ENCODE measurements at places on chromosomes 6 and 20. TPM values are rescaled to one million over a fixed set of nuclear protein-coding genes. Genes with fewer than 3 reads are reported as not detected.

- no peak for DNase-seq
Measured at GRCh38 chr6:123904228-123904627, 100.6 kb downstream of the NKAIN2 start.

DNA sequence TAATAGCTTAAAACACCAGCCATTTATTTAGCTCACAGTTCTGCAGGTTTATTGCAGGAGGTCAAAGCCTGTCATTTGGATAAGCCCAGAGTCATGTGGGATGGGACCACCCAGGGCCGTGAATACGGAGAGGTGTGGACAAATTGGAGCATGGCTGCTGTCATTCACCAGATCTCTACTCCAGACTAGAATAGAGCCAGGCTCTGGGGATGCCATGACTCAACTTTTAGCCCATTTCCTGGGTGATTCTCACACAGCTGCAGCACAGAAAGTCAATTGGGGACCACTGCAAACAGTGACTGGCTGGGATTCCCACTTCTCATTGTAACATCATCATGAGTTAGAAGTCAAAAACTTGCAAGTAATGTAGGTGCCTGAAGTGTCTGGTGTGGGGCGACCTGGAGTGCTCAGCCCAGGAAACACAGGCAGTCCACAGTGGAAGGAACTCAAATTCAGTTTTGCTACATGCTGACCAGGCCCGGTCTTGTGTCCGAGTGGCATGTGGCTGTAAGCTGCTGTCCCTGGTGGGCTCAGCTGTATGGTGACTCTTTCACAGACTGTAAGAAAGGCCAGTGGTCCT lies 174.3 kb downstream of the SCP2D1 start:
- DNase-seq = no peak

- DNase-seq = no peak
Measured at GRCh38 chr6:159726255-159726917, 920 bp upstream of the WTAP start.

- no peak for DNase-seq
Measured at GRCh38 chr6:1496836-1497760, 107.7 kb downstream of the FOXF2 start.

- DNase-seq = no peak
Measured at GRCh38 chr20:16407251-16408067, 165.8 kb downstream of the KIF16B start.

DNA sequence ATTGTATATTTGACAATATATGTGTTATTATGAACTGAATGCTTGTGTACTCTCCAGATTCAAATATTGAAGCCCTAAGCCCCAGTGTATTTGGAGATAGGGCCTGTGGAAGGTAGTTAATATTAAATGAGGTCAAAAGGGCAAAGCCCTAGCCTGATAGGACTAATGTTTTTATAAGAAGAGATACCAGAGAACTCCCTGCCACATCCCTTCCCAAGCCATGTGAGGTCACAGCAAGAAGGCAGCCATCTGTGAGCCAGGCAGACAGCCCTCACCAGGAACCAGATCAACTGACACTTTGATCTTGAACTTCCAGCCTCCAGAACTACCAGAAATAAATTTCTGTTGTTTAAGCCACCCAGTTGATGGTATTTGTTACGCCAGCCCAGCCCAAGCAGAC lies 36.4 kb upstream of the FBXL4 start:
- DNase-seq = no peak

DNA sequence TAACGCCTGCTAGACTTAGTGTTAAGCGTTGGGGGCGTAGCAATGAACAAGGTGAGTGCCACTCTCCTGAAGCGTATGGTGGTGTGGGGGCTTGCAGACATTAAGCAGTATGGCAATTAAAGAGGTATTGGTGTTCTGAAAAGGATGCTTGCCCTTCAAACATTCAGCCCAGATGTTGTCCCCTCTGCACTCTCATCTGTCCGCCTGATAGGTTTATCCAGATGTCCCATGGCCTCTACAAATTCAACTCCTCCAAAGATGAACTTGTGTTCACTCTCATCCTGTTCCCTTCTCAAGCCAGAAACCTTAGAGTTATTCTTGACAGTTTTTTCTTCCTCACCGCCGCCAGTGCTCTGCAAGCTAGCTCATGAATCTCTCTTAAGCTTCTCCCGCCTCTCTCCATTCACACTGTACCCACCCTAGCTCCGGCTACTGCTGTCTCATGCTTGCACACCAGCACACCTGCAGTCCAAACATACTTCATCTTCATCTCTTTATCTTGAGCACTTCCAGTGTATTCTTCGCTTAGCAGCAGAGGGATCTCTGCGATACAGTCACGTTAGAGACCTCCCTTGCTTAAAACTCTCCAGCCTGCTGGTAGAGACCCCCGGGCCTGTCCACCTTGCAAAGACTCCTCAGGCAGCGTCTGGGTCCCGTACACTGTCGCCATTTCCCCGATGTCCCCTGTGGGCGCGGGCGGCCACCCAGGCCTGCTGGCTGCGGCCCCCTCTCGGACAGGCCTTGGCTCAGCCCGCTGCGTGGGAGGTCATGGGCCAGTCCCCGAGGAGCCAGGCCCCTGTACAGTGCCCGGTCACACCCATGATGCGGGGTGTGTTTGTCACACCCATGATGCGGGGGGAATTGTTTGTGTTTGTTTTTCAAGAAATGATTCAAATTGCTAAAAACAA lies 962 bp downstream of the DDX27 start:
- no peak for DNase-seq

- no peak for DNase-seq
Measured at GRCh38 chr6:43097098-43097489, 21.0 kb downstream of the PTK7 start.

GRCh38 chr20:52481443-52481842 lies 289.9 kb upstream of the ZFP64 start:
- no peak for DNase-seq

- no peak for DNase-seq
Measured at GRCh38 chr6:2921520-2922115, 18.5 kb upstream of the SERPINB9 start.

DNA sequence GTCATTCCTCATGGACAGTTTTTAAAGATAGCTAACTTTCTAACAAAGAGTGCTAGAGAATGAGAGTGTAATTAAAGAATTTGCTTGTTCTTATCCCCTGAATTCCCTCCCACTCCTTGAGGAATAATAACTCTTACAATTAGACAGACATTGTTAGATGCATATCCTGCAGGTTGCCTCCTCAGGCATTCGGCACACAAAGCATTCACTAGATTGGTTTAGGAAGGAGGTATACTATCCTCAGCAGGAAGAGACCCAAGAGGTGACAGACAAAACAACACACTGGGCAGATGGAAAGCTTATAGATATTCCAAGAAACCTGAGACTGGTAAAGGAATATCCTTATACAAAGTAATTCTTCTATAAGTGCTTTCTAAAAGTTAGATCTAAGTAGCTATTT lies 109.1 kb upstream of the FAM184A start:
- no peak for DNase-seq

GRCh38 chr6:157194643-157195042 lies 128.7 kb downstream of the TMEM242 start:
- DNase-seq = no peak

GRCh38 chr6:9025228-9025627 lies 589.9 kb upstream of the SLC35B3 start:
- no peak for DNase-seq

DNA sequence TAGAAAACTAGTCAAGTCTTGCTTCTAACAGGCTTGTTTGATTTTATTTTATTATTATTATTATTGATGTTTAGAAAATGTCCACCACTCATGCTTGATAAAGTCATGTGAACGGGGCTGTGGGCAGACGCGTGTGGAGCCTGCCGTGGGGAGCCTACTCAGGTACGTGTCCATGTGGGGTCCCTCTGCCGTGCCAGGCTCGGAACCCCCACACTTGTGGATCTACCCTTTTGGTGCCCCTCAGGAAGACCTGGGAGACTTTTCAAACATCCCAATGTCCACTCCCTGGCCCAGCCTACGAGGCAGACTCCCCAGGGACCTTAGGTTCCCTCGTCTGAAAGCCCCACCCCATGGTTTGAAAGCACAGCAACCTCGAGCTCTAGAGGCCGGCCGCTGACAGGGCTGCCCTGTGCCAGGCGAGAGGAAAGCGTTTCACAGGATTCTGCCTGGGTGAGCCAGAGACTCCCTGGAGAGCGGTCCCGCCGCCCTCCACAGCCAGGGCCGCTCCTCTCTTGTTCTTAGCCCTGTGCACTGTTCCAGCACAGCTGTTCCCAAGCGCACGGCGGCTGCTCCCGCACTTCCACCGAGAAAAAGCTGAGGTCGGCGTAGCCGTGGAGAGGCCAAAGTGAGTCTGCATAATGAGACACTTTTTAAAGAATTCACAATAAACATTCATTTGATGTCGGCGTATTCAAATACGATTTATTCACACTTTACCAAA lies 249.7 kb downstream of the TTLL2 start:
- DNase-seq = peak; percentile 3

- DNase-seq = no peak
Measured at GRCh38 chr6:43779852-43780236, 9.8 kb downstream of the VEGFA start.

DNA sequence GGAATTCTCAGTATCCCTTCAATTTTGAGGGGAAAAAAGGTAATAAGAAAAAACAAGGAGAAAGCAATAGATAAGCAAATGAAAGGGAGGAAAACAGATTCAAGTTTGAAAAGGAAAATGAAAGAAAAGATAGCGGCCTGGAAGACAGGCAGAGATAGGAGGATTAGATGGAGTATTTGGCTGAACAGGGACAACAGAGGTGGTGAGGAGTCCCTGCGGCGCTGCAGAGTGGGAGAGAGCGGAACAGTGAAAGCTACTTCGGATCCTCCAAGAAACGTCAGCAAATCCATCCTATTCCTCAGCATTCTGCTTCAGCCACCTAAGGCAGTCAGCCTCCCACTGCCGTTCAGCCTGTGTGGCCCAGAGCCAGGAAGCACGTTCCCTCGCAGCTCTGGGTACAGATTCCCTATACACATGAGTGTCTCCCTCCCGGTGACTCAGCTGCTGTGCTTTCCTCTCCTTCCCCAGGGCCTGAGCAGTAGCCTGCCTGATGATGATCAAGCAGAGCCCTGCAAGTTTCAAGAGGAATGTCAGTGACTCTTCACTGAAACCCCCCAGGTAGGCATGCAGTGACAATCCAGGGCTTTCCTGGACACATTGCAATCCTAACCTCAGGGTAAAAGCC lies 43.4 kb upstream of the CDYL start:
- DNase-seq = no peak

GRCh38 chr6:159914565-159914923 lies 23.8 kb downstream of the MAS1 start:
- no peak for DNase-seq

GRCh38 chr20:14518648-14519047 lies 181.2 kb upstream of the FLRT3 start:
- DNase-seq = no peak

GRCh38 chr20:58549231-58550209 lies 34.3 kb upstream of the APCDD1L start:
- no peak for DNase-seq

GRCh38 chr6:85942844-85943243 lies 300.2 kb upstream of the SYNCRIP start:
- no peak for DNase-seq

DNA sequence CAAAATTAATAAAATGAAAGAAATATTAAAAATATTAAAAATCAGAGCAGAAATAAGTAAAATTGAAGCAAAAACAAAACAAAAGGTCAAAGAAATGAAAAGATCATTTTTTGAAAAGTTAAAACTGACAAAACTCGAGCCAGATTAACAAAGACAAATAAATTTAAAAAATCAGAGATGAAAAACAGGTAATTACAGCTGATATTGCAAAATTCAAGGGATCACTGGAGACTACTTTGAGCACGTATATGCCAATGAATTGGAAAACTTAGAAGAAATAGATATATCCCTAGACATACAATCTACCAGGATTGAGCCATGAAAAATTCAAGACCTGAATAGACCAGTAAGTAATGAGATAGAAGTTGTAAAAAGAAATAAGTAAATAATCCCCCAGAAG lies 446.2 kb upstream of the EYS start:
- DNase-seq = no peak

ADAT2 gene
- 19.4 TPM for total RNA-seq

NINL gene
- 2.8 TPM for total RNA-seq

MUC21 gene
- total RNA-seq = not detected

PHACTR1 gene
- total RNA-seq = 0.53 TPM

MMP24 gene
- not detected for total RNA-seq

ABHD16B gene
- not detected for total RNA-seq

CGA gene
- not detected for total RNA-seq

C6orf141 gene
- 0.48 TPM for total RNA-seq

ZKSCAN8 gene
- 20.9 TPM for total RNA-seq

Data from activated CD4-positive, alpha-beta memory T cell treated with anti-CD3 and anti-CD28 coated beads, Interleukin-2, amount 10 ng/mL, durations not matched to agents 7 days and 5 days (primary cell).